ENCODE measurements at places on chromosomes 6 and 20.

DNA sequence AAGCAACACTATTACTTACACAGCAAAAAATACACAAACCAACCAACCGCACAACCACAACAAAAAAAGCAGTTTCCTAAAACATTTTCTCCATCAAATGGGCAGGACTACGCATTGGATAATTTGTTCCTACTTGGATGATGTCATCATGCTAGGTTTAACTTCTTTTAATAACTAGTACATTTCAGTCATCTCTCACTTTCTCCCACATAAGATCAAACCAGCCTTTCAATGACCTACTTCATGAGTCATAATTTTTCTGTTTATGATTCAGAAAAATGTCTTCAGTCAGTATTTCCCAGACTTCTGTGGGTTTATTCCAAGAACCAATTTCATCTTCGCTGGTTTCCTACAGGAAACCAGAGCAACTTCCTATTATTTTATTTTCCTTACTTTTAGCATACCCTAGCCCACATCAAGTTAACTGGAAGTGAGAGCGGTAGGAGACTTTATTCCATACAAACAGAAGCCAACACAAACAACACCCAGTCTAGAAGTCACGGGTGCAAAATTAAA lies 134.2 kb downstream of the GMDS start:
- DNase-seq = no peak

GRCh38 chr6:108556250-108556649 lies 4.5 kb upstream of the FOXO3 start:
- DNase-seq = no peak

- DNase-seq = no peak
Measured at GRCh38 chr6:131762984-131763383, 44.8 kb upstream of the ENPP1 start.

- no peak for DNase-seq
Measured at GRCh38 chr6:169320013-169320412, 66.4 kb upstream of the THBS2 start.

GRCh38 chr6:95877480-95877879 lies 138.3 kb upstream of the FUT9 start:
- DNase-seq = no peak

DNA sequence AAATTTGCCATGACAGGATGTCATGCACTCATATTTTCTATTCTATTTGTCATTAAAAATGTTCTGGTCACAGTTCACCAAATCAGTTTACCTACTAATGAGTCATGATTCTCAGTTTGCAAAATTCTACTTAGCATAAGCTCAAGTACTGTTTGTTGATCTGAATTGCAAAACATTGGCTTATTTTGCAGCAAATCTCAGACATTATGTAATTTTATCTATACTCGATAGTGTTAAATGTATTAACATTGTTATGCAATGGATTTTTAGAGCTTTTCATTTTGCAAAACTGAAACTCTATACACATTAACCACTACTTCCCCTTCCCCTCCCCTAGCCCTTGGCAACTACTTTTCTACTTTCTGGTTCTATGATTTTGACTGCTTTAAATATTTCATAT lies 213.8 kb upstream of the ZFP64 start:
- no peak for DNase-seq

- no peak for DNase-seq
Measured at GRCh38 chr6:37232430-37233017, 25.0 kb upstream of the TBC1D22B start.

DNA sequence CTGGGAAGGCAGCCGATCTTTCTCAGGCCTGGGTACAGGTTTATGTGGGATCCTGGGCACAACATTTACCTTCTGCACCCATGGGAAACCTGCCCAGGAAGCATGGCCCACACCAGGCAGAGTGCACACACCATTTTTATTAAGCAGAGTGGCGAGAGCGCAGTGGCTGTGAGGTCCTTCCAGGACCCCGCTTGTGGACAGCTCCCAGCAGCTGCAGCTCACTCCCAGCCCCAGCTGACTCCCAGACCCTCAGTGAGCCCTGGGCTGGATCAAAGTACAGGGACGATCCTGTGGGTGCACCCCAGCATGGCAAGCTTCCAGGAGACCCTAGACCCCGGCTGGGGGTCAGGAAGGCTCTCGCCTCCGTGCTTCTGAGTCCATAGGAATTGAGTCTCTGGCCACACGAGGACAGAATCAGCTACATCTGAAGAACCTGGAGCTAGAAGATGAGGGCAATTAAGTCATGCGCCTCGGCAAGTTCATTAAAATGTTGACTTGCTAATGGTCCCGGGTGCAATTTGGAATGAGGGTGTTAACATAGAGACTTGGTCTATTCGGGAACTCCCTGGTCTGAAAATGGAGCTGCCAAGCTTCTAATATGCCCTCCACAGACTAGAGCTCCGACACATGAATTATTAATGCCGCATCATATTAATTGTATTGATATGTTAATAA lies 65.4 kb upstream of the SLCO4A1 start:
- no peak for DNase-seq

DNA sequence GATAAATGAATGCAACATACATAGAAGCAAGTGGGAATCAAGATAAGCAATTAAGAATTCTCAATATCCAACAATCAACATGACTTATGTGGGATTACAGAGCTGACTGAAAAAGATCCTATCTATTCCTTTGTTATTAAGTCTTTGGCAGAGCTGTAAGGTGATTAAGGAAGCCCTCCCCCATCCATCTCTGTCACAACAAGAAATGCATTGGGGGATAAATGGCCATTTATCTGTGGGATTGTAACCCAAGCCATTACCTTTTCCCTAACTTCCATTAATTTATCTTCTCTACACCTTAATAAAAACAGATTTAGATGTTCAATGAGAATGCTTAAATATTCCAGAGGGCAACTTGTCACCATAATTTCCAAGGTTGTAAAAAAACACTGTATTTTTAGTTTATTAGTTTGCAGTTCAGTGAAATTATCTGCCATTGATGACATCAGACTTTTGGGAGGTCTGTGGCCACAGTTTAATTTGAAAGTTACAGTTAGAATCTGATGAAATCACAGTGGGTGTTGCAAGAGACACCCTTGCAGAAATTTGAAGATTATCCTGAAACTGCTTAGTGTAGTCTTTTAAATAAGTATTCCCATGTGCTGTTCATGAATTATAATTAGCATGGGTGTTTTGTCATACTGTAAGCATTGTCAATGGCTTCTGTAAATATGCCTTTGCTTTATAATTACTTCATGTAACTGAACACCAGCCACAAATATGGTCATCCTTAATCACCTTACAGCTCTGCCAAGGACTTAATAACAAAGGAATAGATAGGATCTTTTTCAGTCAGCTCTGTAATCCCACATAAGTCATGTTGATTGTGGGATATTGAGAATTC lies 49.4 kb upstream of the FYN start:
- DNase-seq = no peak

DNA sequence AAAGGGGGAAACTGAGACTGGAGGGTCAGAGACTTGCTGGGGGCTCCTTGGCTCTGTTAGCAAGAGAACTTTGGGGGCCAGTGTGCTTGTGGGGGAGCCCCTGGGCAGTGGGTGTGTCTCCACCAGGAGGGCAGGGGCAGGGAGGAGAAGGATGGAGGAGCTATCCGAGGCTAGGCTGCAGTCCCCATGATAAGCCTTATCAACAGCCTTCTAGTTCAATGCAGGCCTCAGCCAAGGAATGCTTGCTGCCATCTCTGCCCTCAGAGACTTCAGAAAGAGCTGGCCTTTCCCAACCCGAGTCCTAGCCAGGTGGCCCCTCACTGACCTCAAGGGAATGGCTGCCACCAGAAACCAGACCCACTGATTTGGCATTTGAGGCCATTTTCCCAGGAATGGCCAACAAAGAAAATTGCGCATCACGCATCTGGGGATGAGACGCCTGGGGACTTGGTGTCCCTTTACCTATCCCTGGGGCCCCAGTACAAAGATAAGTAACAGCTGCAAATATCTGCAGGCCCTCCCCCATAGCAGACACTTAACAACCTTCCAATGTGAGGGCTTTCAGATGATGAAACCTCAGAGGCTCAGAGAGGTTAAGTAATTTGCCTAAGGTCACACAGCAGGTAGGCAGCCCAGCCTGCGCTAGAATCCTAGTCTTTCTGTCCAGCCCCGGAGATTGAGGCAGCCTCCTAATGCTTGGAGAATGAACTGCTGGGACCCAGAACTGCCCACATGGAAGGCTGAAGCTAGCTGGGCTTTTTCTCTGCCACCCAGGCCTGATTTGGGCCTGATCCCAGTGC lies 4.9 kb downstream of the TGM2 start:
- no peak for DNase-seq

- DNase-seq = no peak
Measured at GRCh38 chr6:34745277-34746103, 11.8 kb upstream of the SNRPC start.

- no peak for DNase-seq
Measured at GRCh38 chr6:32604434-32604877, 14.8 kb upstream of the HLA-DRB1 start.

GRCh38 chr6:90286884-90287488 lies 9.7 kb downstream of the BACH2 start:
- no peak for DNase-seq

DNA sequence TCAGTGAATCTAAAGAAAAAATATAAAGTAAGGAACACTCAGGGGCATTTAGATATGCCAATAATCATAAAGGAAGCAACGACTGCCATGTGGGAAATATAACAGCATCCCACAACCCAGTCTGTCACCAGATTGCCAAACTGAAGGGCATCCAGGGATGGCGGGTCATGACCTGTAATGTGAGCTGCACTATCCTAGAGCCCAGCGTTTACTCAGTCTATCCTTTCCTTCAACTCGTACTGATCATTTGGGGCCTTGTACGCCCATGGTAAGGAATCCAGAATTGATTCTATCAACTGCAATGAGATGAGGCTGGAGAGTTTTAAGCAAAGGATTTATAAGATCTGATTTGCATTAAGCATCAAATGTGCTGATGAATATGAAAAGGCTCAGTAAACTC lies 5.3 kb downstream of the TRPC4AP start:
- no peak for DNase-seq

GRCh38 chr20:41160686-41161085 lies 23.3 kb downstream of the PLCG1 start:
- DNase-seq = no peak

- no peak for DNase-seq
Measured at GRCh38 chr20:39503902-39504709, 542.0 kb downstream of the DHX35 start.

- no peak for DNase-seq
Measured at GRCh38 chr6:5514353-5514752, 253.0 kb downstream of the FARS2 start.

- DNase-seq = no peak
Measured at GRCh38 chr20:35637276-35637675, 21.6 kb downstream of the SPAG4 start.

- no peak for DNase-seq
Measured at GRCh38 chr6:16206595-16207037, 31.8 kb upstream of the GMPR start.

DNA sequence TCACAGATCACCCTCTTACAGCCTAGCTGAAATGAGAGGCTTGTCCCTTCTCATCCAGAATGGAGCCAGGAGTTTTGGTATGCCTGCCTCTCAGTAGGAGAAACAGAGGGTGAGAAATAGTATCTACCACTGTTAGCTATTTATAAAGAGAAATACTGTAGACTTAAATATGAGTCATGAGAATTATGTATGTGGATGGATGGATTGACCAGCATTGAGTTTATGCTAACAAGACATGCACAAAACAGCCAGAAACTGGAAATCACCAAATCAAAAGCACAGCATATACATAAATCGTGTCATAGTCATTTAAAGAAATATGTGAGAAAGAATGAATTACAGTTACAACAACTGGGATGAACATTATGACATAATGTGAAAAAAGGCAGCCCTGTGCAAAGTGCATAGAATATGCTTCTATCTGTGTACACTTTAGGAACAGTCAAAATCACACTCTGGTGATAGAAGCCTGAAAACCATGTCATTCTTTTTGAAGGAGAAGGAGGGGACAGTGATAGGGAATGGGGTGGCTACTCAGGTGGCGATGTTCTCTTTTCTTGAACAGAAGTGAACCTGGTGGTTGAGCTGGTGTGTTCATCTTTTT lies 79.8 kb upstream of the KIF25 start:
- DNase-seq = no peak

DNA sequence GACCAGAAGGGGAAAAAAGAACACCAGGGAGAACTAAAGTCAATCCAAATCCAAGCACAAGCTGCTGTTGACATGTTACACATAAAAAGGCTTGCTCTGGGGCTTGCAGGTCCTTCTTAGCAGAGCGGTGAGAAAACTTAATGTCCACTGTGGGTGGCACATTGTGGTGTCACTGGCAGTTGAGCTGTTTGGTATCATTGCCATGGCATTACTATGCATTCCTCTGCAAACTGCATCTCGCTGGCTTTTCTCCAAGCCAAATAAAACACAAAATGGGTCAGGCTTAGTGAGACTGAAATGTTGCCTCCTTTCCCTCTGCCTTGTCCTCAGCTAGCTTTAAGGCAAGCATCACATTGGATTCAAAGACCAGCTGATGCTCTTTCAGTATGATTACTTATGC lies 40.9 kb downstream of the LY86 start:
- DNase-seq = no peak

- no peak for DNase-seq
Measured at GRCh38 chr6:72691249-72691648, 69.4 kb downstream of the KCNQ5 start.

- DNase-seq = no peak
Measured at GRCh38 chr6:3077430-3077829, 9.1 kb downstream of the RIPK1 start.

DNA sequence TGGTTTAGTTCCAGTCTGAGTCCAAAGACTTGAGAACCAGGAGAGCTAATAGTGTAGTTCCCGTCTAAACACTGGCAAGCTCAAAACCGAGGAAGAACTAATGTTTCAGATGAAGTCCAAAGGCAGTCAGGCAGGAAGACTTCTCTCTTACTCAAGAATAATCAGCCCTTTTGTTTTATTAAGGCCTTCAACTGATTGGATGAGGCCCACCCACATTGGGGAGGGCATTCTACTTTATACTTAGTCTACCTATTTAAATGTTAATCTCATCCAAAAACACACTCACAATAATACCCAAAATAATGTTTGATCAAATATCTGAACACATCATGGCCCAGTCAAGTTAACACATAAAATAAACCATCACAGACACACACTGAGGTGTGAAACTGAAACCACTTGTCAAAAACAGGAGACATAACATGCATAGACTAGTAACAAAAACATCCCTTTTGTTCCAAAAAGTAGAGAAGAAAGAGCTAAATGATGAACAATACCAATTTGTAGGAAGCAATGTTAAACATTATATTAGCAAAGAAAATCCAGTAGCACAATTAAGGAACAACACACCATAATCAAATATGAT lies 50.2 kb upstream of the SENP6 start:
- DNase-seq = no peak
